ENCODE measurements at places on chromosomes 12 and 14.

GRCh38 chr12:74043343-74043742 lies 494.3 kb upstream of the ATXN7L3B start:
- no peak for DNase-seq

DNA sequence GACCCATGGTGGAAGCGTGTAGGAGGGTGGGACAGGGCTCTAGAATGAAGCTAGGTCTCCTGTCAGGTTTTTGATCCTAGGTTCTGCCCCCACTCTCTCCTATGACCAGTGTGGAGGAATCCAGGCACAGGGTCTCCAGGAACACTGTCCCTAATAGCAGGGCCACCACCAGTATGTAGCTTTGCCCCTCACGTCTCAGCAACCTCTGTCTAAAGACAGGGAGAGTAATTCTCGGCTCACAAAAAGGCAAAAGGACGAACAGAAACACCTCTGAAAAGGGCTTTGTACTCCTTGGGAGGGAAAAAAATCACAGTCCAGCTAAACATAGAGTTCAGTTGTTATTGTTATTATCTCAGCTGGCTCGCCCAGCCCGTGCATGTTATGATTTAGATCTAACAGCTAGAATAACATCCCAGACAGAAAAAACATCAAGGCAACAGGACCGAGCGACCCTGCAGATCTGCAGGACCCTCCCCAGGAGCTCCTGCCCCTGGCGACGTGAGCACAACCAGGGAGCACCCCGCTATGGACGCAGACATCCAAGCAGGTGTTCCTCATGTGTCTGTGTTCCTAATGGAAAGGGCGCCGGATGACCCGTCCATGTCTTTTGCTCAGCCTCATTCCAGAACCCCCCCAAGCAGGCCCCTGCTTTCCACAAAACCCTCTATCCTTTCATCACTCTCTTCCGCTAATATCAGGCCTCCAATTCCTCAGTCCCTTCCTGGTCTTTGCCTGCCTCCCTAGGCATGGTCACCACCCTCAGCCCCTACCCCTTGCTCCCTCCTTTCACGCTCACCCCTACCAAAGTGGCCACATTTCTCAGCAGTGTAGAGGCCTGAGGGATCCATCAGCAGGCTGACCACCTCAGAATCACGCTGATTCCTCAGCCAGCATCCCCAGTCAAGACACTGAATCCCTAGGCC lies 14.2 kb upstream of the SLC6A12 start:
- no peak for DNase-seq

GRCh38 chr14:76782115-76782884 lies 21.0 kb downstream of the VASH1 start:
- no peak for DNase-seq

DNA sequence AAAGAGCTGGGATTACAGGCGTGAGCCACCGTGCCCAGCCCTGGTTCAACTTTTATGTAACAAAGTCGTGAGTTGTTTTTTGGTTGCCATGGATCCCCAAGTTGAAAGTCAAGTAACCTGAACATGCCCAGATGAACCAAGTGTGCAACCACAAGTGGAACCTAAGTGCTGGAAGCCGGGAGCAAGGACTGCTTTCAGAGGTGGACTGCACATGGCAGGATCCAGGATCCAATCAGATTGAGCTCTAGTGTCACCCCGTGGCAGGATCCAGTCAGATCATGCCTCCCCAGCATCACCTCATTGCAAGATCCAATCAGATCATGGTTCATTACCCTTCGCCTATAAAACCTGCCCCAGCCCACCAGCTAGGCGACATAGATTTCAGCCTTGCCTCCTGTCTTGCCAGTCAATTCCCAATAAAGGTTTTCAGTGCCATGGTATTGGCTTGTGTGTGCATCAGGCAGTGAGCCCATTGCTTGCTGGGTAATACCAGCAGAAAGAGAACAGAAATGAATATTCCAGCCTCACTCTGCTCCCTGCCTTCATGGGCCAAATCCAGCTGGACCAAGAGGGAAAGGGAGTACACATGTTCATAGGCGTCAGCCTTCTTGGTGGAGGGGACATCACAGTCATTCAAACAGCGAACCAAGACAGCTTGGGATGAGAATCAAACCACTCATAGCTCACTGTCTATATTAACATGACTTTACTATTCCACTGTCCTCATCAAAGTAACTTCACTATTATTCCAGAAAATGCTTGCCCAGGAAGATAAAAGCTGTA lies 43.6 kb upstream of the VASH1 start:
- DNase-seq = no peak

DNA sequence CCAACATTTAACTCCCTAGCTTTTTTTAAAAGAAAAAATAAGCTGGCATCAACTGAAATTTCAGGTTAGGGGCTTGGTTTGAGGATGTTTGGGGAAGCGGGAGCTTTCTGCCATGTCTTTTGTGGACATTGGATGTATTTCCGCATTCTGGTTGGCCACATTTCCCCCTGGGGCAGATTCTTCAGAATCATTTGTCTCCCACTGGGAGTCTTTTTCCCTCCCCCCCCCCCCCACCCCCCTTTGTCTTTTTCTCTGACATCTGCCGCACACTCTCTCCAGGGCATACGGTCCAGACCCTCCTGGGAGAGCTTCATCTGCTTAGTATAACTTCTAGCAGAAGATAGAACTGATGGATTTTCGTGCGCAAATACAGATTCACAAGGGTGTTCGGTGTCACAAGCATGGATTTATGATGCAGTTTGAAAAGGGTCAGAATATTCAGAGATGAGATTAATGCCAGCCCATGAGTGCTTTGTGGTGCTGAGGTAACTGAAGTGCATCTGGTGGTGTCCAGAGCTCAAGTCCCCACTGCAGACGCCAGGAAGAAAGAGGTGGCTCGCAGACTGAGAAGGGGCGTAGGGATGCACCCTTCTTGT lies 40.2 kb downstream of the ETV6 start:
- DNase-seq = no peak

GRCh38 chr12:93279565-93280412 lies 97.9 kb upstream of the NUDT4 start:
- DNase-seq = no peak

- DNase-seq = no peak
These were observed 15.5 kb upstream of the CCER1 start for GRCh38 chr12:90970471-90970870.

- DNase-seq = no peak
These were observed 242.3 kb downstream of the NRXN3 start for GRCh38 chr14:78412475-78412874.

DNA sequence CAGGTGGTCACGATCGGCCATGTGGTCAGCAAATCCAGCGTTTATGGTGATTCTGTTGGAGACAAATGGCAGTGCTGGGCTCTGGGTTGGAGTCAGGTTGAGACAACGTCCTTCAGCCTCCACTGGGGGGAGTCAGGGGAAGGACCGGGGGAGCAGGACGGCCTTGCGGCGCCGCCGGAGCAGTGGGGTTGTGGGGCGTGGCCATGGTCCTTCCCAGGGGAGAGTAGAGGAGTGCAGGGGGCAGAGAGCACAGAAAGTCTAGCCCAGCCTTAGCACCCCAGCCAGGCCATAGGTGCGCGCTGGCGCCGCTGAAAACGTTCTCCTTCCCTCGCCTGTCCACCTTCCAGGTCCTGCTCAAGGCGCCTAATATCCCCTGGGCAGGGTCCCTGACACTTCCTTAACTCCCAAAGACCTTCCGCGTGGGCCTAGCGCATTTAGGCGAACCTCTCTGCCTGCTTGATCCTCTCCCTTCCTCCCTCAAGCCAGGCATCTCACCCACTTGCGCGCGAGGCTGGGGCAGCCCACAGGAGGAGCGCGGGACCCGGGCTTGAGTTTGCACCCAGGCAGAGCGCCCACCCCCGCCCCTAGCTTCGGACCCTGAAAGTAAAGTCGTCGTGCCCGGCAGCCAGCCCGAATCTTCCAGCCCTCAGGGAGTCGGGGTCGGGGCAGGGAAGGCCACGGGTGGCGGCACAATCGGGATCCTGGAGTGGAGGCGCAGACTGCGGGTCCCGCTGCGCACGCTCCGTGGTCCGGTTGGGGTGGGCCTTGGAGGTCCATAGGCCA lies 3.1 kb upstream of the KIF26A start:
- DNase-seq = no peak

DNA sequence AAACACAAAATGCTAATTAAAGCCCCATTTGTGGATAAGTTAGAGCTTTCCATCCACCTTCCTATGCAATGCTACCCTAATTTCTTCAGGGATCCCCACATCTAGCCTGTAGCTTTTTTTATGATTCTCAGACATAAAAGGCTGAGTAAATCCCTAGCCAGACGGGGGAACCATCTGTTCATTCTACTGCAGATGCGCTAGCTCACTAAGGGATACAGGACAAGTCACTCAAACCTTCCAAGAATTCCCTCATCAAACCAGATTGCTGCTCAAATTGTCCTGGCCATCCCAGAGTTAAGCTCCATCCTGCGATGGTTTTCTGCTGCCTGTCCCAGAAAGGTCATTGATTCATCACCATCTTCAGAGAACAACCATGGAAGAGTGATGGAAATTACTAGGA lies 56.7 kb downstream of the MYRFL start:
- DNase-seq = no peak

DNA sequence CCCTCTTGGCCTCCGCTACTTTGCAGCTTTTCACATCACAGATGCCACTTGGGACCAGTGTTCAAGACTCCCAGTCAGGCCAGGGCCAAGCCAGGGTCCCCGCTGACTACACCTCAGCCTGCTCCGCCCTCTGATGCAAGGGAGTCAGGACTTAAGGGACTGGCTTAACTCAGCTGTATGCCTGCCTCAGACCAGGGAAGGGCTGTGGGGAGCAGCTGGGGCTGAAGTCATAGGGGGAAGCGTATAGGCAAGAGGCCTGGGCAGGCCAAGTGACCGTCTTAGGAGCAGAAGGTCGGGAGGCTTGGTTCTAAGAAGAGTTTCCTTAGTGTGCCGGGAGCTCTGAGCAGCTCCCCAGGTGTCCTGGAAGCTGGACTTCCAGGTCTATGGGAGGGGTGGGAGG lies 21.9 kb downstream of the KDM2B start:
- no peak for DNase-seq

DNA sequence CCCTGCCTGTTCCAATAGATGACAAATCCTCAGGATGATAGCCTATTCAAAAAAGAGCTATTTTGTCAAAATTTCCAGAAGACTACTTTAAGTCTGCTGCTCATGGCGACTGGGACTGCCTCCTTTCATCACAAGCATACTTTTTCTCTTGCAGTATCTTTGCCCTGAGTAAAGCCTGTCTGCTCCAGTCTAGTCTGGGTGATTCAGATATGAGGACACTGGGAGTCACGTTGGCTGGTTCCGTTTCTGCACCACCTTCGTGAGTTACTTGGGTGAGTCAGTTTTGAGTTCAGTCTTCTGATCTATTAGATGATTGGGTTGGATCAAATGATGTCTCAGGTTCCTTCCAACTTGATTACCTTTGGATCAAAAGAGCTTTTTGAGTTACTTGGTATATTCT lies 301.3 kb upstream of the STXBP6 start:
- no peak for DNase-seq

GRCh38 chr12:124837958-124838803 lies 25.5 kb downstream of the SCARB1 start:
- DNase-seq = no peak

DNA sequence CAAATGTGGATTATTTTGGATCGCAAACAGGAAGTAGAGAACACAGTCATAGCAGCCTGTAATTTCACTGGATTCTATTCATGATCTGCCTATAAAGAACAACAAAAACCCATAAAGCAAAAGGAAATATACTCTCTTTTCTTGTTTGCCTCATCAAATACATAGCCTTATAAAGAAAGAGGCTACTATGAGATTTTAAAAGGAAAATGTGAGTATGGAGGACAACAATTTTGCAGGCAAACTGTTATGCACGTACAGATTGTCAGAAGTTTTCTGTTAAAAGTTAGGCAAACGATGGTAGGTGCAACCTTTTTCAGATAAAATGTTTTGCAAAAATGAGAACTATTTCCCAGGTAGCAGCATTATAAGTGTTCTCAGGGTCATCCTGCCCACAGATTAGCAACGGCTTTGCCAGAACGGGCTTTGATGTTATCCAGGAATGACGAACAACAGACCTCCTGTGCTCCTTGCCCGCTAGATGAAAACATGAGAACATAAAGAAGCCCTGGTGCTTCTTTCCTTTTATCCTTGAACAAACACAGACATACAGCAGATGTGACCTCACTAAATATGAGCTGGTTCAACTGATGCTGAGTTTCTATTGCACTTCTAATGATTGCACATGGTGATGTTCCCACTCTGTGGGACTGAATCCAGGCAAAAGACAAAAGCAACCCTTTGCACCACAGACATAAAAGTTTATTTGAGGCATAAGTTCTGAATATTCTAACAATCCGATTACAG lies 88.1 kb downstream of the ITPR2 start:
- DNase-seq = no peak

- no peak for DNase-seq
These were observed 162.6 kb downstream of the MYRFL start for GRCh38 chr12:69987579-69988091.

GRCh38 chr12:53550595-53550994 lies 43.3 kb upstream of the NPFF start:
- DNase-seq = no peak

DNA sequence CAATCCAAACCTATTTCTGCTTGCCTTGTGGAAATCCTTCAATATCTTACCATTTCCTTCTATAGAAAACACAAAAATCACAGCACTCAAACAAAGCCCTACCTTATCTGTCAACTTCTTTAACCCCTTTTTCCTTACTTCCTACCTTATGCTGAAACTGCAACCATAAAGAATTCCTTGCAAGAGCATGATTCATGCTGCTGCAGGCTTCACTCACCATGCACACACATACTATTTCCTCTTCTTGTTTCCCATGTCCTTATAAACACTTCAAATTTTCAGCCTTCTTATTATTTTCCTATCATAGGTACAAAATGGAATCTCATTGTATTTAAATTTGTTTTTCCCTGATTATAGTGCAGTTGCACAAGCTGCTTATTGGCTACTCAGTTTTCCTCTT lies 23.3 kb downstream of the LMNTD1 start:
- no peak for DNase-seq

DNA sequence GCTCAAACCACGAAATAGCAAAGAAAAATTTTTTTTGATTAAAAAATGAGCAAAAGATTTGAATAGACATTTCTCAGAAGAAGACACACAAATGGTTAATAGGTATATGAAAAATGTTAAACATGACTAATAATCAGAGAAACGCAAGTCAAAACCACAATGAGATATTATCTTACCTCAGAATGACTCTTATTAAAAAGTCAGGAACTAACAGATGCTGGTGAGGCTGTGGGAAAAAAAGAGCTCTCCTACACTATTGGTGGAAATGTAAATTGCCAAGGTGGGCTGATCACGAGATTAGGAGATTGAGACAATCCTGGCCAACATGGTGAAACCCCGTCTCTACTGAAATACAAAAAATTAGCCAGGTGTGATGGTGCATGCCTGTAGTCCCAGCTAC lies 315.5 kb upstream of the FLRT2 start:
- DNase-seq = no peak

DNA sequence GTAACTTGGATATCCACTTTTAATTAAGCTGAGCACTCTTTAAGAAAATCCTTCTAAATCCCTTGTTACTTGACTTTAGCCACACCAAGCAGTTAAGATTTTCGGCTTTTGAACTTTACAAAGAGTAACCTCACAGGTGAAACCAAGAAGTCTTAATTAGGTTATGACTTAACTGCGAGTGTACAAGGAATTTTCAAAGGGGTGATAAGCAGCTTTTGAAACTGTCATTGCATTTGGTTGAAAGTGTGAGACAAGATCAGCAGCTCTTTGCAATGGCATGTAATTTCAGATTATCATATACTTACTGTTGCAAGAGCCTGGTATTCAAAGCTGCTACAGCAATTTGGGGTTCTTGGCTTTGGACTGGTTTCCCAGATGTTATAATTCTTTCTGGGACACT lies 137.5 kb downstream of the TMEM117 start:
- no peak for DNase-seq

Data from activated naive CD4-positive, alpha-beta T cell (primary cell).